ENCODE measurements at places on chromosomes 7 and 10. TPM values are rescaled to one million over a fixed set of nuclear protein-coding genes. Genes with fewer than 3 reads are reported as not detected.

The ZNF680 gene
- polyA plus RNA-seq = 1.8 TPM

The PLCE1 gene
- polyA plus RNA-seq = 0.01 TPM

The TRIP6 gene
- polyA plus RNA-seq = 125 TPM

The POLR2J2 gene
- polyA plus RNA-seq = 0.41 TPM

The CRHR2 gene
- not detected for polyA plus RNA-seq

The ANK3 gene
- 5.0 TPM for polyA plus RNA-seq

Measured in mammary epithelial cell (primary cell).